Occipital lobe (tissue), 3 donors: ENCODE measurements at places on chromosomes 5 and 9.

DNA sequence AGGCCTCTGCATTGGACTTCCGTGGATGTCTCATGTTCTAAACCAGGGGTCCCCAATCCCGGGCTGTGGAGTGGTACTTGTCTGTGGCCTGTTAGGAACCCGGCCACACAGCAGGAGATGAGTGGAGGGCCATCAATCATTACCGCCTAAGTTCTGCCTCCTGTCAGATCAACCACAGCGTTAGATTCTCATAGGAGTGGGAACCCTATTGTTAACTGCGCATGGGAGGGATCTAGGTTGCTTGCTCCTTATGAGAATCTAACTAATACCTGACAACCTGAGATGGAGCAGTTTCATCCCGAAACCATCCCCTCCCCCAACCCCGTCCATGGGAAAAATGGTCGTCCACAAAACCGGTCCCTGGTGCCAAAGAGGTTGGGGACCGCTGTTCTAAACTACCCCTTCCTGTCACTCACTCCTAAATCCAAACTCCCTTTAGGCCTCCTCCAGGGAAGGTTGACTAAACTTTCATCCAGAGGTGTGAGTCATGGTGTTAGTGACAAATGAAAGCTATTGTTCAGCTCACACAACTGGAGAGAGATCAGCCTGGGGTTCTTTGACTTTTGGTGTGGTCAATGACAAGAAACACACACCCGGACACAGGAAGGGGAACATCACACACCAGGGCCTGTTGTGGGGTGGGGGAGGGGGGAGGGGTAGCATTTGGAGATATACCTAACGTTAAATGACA is 9.5 kb downstream of the KCNV2 start:
- DNase-seq = no peak

DNA sequence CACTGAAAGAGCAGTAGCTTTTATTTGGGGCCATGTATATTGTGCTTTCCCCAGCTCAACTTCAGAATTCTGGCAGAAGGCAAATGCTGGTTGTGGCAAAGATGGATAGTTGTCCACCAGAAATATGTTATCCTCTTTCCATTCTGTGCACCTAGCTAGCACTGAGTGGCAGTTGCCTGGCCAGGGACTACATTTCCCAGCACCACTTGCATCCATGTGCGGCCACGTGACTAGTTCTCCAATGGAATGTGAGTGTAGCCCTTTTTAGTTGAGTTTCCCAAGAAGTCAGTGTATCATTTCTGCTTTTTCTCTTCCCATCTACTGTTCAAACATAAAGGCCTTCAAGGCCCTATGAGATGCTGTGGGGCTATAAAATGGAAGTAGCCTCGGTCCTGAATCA is 354.0 kb upstream of the CLINT1 start:
- DNase-seq = no peak

- no peak for DNase-seq
Measured at GRCh38 chr5:93250424-93250823, 330.6 kb downstream of the NR2F1-AS1 start.

- no peak for DNase-seq
Measured at GRCh38 chr5:153168241-153168640, 322.2 kb upstream of the GRIA1 start.

- DNase-seq = no peak
Measured at GRCh38 chr5:33736510-33736909, 155.3 kb downstream of the ADAMTS12 start.

GRCh38 chr9:80467632-80468031 is 895.9 kb downstream of the TLE4 start:
- DNase-seq = no peak

- no peak for DNase-seq
Measured at GRCh38 chr5:72438141-72438540, 69.1 kb downstream of the ZNF366 start.

DNA sequence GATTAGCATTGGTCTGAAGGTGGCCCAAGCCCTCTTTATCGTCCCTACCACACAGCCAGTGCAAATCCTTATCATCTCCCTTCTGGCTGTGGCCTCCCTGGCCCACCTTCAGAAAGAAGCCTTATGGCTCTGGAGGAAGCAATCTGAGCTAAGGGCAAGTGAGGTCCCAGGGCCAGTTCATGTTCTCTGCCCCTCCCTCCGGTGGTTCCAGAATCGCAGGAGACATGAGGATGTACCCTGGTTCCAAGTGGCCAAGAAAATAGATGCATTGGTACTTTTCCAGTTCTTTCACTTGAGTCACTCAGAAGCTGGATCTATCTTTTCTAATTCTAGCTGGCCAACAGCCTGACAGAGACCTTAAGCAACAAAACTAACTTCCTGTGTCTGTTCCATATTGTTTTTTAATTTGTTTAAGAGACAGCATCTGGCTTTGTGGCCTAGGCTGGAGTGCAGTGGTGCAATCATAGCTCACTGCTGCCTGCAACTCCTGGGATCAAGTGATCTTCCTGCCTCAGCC is 60.7 kb downstream of the LHFPL2 start:
- no peak for DNase-seq

GRCh38 chr5:76305269-76305668 is 97.8 kb upstream of the IQGAP2 start:
- no peak for DNase-seq

DNA sequence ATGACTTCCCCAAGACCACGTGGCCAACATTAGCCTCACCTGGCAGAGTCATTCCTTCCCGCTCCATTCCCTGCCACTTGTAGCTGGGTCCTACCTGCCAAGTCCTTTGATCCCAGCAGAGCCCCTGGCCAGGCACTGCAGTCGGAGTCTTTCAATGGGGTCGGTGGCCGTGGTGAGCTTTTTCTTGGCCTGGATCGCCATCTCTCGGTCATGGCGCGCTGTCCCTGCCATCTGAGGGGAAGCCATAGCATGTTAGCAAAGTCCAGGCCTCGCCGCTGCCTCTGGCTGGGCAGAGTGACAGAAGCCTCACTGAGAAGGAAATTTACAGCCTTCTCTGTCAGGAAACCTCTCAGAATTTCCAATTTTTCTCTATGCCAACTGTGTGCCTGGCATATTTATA is 17.5 kb downstream of the CAPSL start:
- no peak for DNase-seq

GRCh38 chr5:136037001-136037705 is 8.4 kb downstream of the TGFBI start:
- DNase-seq = no peak

GRCh38 chr5:156197042-156197635 is 129.8 kb upstream of the SGCD start:
- no peak for DNase-seq

DNA sequence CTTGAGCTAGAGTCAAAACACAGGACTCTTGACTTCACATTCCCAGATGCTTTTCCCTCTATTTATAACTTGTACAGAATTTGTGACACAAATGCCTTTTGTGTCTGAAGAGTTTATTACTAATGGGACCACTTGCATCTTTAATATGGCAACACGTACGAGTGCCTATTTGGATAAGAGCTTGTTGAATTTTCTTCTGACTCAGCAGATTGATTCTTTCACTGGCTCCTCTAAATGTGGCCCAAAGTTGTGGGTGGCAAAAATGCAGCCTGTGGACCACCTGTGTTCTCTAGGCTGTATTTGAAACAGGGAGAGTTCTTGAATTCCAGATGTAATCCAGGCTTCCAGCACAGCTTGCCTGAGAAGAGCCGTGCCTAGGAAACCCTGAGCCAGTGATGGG is 34.1 kb upstream of the ERCC6L2 start:
- DNase-seq = no peak

DNA sequence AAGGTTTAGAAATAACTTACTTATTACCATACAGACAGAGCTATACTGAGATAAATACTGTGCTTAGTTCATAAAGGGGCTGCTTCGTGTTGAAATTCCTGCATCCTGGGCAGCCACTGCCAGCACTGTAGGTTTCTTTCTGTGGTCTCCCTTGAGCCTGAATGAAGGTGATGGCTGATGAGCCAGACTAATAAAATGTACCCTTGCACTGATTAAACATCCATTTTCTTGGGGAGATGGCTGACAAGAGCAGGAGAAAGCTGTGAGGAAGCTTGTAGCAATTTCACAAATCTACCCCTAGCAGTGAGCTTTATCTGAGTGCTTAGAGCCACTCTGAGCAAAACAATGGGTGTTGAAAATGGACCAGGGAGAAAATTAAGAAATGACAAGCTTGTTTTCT is 23.3 kb upstream of the ZSWIM6 start:
- DNase-seq = no peak

DNA sequence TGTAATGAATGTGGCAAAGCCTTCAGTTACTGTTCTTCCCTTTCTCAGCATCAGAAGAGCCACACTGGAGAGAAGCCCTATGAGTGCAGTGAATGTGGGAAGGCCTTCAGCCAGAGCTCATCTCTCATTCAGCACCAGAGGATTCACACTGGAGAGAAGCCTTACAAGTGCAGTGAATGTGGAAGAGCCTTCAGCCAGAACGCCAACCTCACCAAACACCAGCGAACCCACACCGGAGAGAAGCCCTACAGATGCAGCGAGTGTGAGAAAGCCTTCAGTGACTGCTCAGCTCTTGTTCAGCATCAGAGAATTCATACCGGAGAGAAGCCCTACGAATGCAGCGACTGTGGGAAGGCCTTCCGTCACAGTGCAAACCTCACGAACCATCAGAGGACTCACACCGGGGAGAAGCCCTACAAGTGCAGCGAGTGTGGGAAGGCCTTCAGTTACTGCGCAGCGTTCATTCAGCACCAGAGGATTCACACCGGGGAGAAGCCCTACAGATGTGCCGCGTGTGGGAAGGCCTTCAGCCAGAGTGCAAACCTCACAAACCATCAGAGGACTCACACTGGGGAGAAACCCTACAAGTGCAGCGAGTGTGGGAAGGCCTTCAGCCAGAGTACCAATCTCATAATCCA is 6.8 kb downstream of the RPL12 start:
- no peak for DNase-seq

- peak; percentile 4 for DNase-seq
Measured at GRCh38 chr5:38265546-38266179, 7.3 kb downstream of the EGFLAM start.

GRCh38 chr9:134869554-134870300 is 10.9 kb upstream of the FCN2 start:
- no peak for DNase-seq

DNA sequence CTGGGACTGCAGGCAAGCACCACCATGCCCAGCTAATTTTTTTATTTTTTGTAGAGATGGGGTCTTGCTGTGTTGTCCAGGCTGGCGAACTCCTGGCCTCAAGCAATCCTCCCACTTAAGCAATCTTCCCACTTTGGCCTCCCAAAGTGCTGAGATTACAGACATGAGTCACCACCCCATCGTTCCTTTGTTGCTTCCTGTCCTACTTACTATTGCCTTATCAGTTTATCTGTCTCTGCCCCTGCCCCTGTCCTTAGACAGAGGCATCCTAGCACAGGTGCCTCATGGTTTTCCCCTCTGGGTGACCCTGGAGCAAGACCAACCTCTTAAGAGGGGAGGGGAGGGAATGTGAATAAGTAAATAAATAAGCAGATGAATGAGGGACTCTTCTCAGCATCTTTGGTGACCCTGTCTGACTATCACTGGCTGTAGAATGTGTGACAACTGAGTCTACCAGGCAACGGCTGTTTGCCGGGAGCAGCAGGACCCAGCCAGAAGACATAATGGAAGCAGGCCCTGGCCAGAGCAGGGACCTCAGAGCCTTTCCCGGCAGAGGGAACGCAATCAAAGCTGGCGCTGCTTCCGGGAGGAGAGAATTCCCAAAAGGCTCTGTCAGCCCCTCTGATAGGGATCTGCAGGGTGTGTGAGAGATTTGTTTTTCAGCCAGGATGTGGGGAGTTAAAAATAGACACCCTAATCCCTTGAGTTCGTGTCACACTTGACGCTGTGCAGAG is 43.8 kb upstream of the DAB2IP start:
- DNase-seq = no peak

DNA sequence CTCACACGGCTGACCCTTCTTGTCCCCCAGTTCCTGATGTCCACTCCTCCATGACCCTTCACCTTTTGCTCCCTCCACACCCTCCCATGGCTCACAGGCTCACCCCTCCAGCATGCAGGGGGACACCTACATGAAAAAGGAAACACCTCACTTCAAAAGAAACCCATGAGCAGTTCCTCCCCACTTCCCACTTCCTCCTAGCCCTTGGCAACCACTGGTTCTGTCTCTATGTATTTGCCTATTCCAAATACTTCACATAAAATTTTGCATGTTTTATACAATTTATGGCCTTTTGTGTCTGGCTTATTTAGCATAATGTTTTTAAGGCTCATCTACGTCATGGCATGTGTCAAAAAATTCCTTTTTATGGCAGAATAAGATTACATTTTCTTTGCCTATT is 100.2 kb upstream of the S1PR3 start:
- no peak for DNase-seq

GRCh38 chr9:137832830-137833590 is 44.6 kb upstream of the CACNA1B start:
- DNase-seq = no peak

DNA sequence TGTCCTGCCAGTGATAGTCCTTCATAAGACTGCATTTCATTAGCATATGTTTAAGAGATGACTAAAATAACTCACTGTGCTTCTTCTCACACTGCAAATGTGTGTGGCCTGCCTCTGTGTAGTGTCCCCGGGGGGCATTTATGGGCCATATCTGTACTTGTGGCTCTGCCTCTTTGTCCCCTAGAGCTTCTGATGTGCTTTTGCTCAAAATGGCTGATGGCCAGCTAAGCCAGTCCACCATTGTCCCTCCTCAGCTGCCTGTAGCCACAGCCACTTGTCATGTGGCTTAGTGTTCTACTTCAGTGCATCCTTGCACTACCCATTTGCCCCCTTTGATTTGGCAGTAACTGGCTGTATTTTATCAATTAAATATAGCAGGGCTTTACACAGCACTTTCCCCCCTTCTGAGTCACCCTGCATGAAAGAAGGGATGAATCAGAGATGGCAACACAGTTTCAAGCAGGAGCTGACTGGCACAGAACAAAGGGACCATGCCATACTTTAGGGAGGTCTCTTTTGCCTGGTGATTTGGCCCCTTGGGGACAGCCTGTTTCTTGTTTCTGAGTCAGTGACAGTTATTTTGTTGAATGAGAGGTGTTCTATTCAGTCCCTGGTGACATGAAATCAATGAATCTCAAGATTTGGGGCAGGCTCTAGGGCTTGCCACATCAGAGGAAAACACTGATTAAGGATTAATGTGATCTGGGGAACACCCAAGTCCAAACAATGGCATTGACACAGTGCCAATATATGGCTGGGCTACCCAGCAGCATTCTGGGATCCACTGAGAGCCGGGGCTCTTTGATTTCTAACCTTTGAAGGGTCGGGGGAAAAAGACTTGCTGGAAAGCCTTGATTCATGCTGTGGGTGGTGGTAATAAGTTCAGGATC is 245.5 kb downstream of the SMARCA2 start:
- peak; percentile 31 for DNase-seq

- DNase-seq = peak; percentile 49
Measured at GRCh38 chr5:96336351-96336985, 96.6 kb downstream of the PCSK1 start.
